Smooth muscle cell of trachea (primary cell): ENCODE measurements at places on chromosomes 3 and 15. TPM values are rescaled to one million over a fixed set of nuclear protein-coding genes. Genes with fewer than 3 reads are reported as not detected.

Gene SAMMSON
- total RNA-seq = not detected in 2 replicates

Gene CLDN16
- not detected in 2 replicates for total RNA-seq

Gene GOLIM4
- 62.5 and 69.0 TPM in 2 replicates for total RNA-seq

Gene CSNK1G1
- total RNA-seq = 21.0 and 25.6 TPM in 2 replicates

Gene MED12L
- total RNA-seq = 0.33 and 0.44 TPM in 2 replicates

Gene FANCD2OS
- not detected in 2 replicates for total RNA-seq

Gene CD80
- total RNA-seq = 0.33 TPM in 1 of 2 replicates, not detected in the other

Gene DNAH12
- total RNA-seq = under 0.01 and 0.17 TPM in 2 replicates

Gene DPH3
- 18.0 and 19.1 TPM in 2 replicates for total RNA-seq

Gene SCN11A
- total RNA-seq = under 0.01 and 0.17 TPM in 2 replicates

Gene PIK3CB
- total RNA-seq = 13.6 and 16.1 TPM in 2 replicates

Gene ADAMTS17
- total RNA-seq = 0.15 and 0.17 TPM in 2 replicates

Gene PLSCR4
- total RNA-seq = 20.3 and 21.7 TPM in 2 replicates

Gene SLC9C1
- not detected in 2 replicates for total RNA-seq

Gene FAM107A
- under 0.01 and 0.15 TPM in 2 replicates for total RNA-seq

Gene SLC24A5
- total RNA-seq = not detected in 2 replicates

Gene SLC35G2
- total RNA-seq = 11.4 and 15.3 TPM in 2 replicates

Gene ACOX2
- total RNA-seq = 26.5 and 27.1 TPM in 2 replicates

Gene CMTM8
- total RNA-seq = 0.17 TPM in 1 of 2 replicates, not detected in the other

Gene ZMYND10
- total RNA-seq = 1.5 and 2.9 TPM in 2 replicates

Gene FMN1
- total RNA-seq = 21.7 and 23.3 TPM in 2 replicates

Gene IL17RD
- total RNA-seq = 8.9 TPM in 2 replicates

Gene LEKR1
- total RNA-seq = 0.50 and 5.1 TPM in 2 replicates

Gene AP3B2
- total RNA-seq = 0.15 and 1.5 TPM in 2 replicates

Gene ISLR2
- not detected in 2 replicates for total RNA-seq

Gene NR2E3
- total RNA-seq = 0.29 TPM in 1 of 2 replicates, not detected in the other

Gene WDR82
- 66.3 and 69.6 TPM in 2 replicates for total RNA-seq

Gene NCKIPSD
- 11.8 and 25.1 TPM in 2 replicates for total RNA-seq

Gene TTC21A
- total RNA-seq = 3.5 and 6.1 TPM in 2 replicates

Gene PRKAR2A
- total RNA-seq = 34.9 and 35.9 TPM in 2 replicates

Gene PLOD2
- 66.2 and 73.2 TPM in 2 replicates for total RNA-seq

Gene LRRC2
- total RNA-seq = under 0.01 and 0.99 TPM in 2 replicates

Gene MME
- total RNA-seq = 422 and 590 TPM in 2 replicates

Gene CD276
- 170 and 216 TPM in 2 replicates for total RNA-seq

Gene GOLGA8B
- 12.6 and 15.9 TPM in 2 replicates for total RNA-seq

Gene UQCC5
- 2.6 and 20.4 TPM in 2 replicates for total RNA-seq

Gene EPHA6
- total RNA-seq = not detected in 2 replicates

Gene C3orf52
- total RNA-seq = 1.5 and 1.8 TPM in 2 replicates

Gene LRRC31
- total RNA-seq = not detected in 2 replicates

Gene CA12
- total RNA-seq = 94.0 and 255 TPM in 2 replicates

Gene MUC4
- total RNA-seq = not detected in 2 replicates

Gene ABI3BP
- 12.9 and 21.2 TPM in 2 replicates for total RNA-seq

Gene SEMA3B
- total RNA-seq = 26.0 and 88.5 TPM in 2 replicates

Gene CHRFAM7A
- under 0.01 and 0.17 TPM in 2 replicates for total RNA-seq

Gene BBX
- 42.3 and 56.6 TPM in 2 replicates for total RNA-seq

Gene COX5A
- 28.6 and 59.9 TPM in 2 replicates for total RNA-seq

Gene EPHB1
- under 0.01 and 0.15 TPM in 2 replicates for total RNA-seq

Gene GPR27
- total RNA-seq = under 0.01 TPM in 1 of 2 replicates, not detected in the other

Gene CNTN3
- 1.7 and 3.0 TPM in 2 replicates for total RNA-seq

Gene GOLGA6L25
- not detected in 2 replicates for total RNA-seq

Gene PRR20G
- total RNA-seq = not detected in 2 replicates

Gene UBE2Q2
- 68.1 and 73.1 TPM in 2 replicates for total RNA-seq

Gene CGNL1
- 0.17 and 0.29 TPM in 2 replicates for total RNA-seq

Gene EPHA3
- total RNA-seq = 1.5 and 3.3 TPM in 2 replicates

Gene PPP4R2
- 57.7 and 61.7 TPM in 2 replicates for total RNA-seq

Gene APOD
- total RNA-seq = 1.6 and 2.8 TPM in 2 replicates

Gene UCN2
- 1.2 and 1.3 TPM in 2 replicates for total RNA-seq
